ENCODE measurements at places on chromosomes 1 and 21.

- DNase-seq: no peak
These were observed 63.6 kb upstream of the ZC3H12A start for GRCh38 chr1:37410815-37411214.

GRCh38 chr1:246689409-246690008 is 34.7 kb upstream of the SCCPDH start:
- DNase-seq: peak; percentile 57

- peak; percentile 96 for DNase-seq
These were observed 47.1 kb downstream of the ATP2B4 start for GRCh38 chr1:203673550-203674411.

- no peak for DNase-seq
These were observed 45.4 kb downstream of the ETS2 start for GRCh38 chr21:38851101-38851500.

DNA sequence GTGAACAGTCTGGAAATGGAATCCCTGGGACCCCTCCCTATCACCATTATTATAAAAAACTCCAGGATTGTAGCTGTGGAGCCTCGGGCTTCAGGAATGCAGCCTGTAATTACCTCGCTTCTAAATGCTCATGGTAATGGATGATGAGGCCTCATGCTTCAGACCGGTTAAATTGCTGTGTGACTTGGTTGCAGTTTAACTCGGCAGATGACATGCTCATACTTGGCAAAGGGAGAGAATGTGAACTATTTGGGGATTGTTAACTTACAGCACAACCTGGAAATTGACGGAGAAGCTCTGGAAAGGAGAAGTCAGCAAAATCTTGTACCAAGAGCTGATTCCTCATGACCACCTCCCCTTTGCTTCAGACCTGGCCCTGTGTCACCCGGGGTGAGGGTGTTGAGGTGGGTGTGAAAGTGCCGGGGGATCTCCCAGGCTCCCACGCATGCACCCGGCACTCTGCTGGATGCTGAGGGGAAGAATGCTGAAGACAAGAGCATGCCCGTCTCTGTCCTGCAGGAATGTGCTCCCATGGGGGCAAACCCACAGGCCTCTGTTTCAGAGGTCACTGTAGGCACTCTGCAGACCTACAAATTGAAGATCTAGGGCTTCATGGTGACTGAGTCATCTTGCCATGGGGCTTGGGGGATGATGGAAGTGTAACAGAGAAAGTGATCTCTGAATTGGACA is 364.8 kb downstream of the RPS6KC1 start:
- DNase-seq: peak; percentile 30

DNA sequence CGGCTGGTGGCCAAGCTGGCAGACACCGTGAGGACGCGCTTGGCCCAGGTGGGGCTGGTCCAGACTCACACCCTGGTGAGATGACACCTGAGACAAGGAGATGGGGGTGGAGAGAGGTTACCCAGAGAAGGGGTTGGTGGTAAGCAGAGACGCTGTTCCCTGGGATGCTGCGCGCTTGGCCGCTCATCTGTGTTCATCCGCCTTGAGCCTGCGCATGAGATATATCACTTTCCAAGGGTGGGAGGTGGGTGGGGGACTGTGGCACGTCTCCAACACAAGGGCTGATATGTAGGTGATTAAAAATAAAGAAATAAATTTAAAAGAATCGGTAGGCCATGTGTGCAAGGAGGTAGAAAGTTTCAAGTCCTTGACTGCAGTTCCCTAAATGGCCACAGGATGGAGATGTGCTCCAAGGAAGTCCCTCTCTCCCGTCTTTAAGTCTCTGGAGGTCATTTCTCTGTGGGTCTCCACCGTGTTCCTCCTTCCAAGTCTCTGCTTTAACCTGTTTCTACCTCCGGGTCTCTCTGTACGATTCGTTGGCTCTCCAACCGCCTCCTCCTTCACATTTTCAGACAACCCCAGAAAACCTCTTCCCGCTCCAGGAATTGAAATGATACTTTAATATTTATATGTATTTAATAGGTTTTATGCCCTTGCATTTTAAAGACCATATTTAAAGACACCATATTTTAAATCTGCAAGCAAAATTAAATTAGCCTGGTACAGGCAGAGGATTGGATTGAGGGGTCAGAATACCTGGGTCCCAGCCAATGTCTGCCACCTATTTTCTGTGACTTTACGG is 4.5 kb downstream of the TTC24 start:
- peak; percentile 70 for DNase-seq

Data from RCC 7860 (cell line).